T-helper 2 cell (primary cell): ENCODE measurements at places on chromosomes 12 and 14.

DNA sequence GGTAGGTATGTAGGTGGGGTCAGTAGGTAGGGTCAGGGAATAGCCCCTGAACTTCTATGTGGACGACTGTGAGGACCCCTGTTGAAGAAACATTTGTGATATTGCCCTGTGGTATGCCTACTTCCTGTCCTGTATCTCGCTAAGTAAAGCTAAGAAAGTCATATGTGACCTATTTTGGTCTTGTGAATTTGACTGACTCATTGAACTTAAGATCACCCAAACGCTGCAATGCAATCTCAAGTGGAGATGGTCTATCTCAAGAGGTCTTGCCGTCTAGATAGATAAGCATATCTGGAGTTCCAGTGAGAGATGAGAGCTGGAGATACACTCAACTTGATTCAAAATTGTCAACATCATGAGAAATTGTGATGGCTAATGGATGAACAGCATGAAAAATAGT is 73.8 kb downstream of the TRAFD1 start:
- DNase-seq = no peak

DNA sequence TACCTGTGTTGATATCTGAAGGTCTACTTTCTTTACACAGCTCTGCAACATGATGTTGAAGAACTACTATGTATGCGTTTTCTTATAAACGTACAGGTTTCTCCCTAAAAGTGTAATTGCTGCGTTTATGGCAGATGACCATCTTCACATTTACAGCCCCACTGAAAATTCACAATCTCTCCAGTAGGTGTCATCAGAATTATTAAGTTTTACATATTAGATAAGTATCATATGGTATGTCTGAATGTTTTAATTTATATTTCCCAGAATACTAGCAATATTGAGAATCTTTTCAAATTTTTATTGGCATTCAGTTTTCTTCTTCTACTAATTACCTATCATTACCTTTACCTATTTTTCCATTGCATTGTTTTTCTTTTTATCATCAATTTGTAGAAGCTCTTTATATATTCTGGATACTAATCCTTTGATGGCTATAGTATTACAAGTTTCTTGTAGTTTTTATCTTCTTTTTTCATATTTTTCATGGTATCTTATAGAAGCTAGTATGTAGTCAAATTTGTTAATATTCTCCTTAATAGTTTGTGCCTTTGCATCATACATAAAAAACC is 123.5 kb downstream of the CAPZA3 start:
- DNase-seq = no peak

- no peak for DNase-seq
Measured at GRCh38 chr12:88503281-88503703, 77.0 kb downstream of the KITLG start.

- DNase-seq = no peak
Measured at GRCh38 chr14:93304771-93305170, 28.1 kb downstream of the BTBD7 start.

DNA sequence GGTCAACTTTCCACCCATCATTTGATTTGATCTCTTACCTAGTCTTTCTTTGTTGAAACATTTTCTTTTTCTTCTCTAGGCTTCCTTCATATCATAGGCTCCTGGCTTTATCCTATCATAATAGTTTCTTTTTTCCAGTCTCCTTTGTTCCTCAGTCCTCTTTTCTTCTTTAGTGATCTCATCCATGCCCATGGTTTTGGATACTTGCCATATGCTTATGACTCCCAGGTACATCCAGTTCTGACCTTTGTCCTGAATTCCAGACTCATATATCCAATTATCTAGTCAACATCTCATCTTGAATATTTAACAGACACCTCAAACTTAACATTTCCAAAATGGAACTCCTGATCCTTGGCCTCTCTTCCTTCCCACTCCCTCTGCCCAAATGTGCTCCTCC is 36.1 kb upstream of the KRAS start:
- DNase-seq = no peak

DNA sequence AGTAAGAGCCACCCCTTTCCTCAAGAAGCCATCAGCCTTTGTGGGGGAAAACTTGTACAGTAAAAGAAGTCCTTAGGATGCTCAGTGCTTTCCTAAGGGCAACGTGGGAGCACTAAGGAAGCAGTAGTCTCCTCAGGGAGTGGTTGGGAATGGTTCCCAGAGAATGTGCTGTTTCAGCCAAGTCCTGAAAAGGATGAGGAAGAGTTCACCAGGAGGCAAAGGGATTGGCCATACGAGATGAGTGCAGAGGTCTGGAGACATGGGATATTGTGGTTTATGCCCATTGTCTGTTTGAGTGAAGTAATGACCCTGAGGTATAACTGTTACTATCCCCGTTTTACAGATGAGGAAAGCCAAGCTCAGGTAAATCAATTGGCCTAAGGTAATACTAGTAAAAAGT is 86.0 kb upstream of the ATF1 start:
- no peak for DNase-seq

- DNase-seq = no peak
Measured at GRCh38 chr14:65035049-65035448, 48.4 kb downstream of the FNTB start.

DNA sequence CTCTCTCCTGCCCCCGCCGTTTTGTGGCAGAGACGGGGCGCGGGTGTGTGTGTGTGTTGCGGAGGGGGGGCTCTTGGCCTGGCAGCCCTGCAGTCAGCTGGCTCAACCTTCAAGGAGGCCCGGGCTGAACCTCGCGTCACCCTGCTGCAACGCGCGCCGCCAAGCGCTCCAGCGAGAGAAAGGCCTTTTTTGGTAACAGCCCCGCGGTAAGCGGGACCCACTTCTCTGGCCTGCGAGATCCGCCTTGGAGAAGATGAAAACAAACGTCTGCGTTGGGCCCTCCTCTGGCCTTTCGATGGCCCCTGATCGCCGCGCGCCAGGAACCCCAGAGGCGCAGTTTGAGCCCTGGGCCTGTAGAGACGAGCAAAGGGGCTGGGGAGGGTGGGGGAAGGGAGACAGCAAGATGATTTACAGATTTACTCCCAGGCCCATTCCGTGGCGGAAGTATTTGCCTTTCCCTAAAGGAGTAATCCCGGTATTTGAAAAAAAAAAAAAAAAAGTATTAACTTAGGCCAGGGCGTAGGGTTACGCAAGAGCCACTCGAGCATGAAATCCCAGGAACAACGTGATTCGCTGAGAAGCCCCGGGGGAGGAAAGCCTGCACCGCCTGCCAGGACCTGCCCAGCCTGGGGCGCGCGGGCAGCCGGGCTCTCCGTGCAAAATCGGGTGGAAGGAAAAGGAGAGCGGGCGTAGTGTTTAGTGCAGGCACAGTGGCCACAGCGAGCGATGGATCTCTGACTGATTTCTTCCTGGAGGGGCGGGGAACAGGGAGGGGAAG is 4.5 kb upstream of the IRF2BPL start:
- peak; percentile 73 for DNase-seq

GRCh38 chr12:112182499-112182898 is 57.1 kb downstream of the TRAFD1 start:
- DNase-seq = no peak

- no peak for DNase-seq
Measured at GRCh38 chr12:52011602-52012214, 5.0 kb downstream of the TAMALIN start.

DNA sequence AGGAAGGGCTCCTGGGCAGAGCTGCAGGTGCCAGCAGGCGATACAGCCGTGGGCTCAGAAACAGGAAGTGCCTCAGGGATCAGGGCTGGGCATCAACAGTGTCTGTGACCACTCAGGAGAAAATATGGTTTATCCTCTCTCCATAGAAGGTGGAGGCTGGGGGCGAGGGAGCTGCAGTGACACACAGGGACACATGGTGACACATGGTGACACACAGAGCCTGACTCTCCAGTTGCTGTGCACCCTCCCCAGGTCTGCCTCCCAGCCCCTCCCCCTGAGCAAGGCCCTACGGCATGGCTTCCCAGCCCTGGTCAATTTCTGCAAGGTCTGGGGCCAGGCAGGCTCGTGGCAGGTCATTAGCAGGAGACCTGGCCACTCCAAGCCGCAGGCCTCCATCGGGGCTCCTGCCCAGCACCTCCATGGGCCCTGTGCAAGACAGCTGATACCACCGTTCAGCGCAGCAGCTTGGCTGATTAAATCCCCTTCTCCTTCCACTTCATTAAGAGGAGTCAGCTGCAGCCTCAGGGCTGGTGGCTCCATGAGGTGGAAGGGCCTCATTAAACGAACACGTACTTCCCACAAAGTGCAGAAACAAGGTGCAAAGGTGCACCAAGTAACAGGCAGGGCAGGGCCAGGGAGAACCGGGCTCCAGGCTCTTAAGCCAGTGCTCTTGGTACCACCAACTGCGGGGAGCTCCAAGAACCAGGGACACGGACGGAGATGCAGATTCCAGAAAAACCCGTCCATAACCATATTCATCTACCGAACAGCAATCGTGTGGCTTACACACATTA is 60.7 kb downstream of the CCNK start:
- no peak for DNase-seq

DNA sequence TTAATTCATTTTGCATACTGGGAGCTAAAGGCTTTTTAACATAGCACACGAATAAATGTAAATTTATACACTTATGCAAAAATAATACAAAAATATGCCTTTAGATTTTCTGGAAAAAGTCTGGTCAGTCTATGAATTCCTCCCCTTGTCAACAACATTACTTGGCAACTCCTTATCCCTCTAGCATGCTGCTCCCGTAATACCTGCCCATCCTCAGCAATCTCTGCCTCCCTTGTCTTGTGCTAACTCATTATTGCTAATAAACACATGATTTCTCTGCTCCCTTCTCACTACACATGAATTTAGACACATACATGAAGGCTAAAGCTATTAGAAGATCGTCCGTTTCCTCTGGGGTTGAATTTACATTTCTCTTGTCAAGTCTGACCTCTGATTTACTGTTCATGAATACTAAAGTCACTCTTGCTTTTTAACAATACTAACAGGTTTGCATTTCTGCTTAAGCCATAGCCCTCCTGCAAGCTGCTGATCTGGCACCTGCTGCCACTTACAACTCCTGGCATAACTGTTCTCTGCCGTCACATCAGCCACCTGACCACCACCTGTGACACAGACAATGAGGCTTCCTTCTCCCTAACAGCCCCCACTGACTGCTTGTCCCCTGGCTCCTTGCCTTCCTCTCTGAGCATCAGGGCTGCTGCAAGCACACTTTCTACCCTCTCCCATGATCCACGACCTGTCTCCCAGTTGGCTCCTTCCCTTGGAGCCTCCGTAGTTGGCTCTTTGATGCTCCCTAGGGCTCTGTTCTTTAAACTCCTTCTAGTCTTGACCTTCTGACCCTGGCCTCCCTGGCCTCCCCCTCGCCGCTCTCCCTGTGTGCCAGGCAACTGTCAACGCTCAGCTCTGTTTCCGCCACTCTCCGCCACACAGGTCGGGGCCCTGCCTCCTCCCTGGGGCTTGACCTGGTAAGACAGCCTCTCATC is 177.6 kb downstream of the CALM1 start:
- DNase-seq = no peak

DNA sequence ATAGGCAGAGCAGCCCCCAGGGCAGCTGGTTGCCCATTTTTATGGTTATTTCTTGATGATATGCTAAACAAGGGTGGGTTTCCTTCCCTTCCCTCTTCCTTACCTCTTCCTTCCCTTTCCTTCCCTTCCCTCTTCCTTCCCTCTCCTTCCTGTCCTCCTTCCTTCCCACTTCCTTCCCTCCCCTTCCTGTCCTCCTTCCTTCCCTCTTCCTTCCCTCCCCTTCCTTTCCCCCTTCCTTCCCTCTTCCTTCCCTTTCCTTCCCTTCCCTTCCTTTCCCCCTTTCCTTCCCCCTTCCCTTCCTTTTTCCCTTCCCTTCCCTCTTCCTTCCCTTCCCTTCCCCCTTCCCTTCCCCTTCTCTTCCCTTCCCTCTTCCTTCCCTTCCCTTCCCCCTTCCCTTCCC is 87.7 kb downstream of the MAP1LC3B2 start:
- DNase-seq = no peak

DNA sequence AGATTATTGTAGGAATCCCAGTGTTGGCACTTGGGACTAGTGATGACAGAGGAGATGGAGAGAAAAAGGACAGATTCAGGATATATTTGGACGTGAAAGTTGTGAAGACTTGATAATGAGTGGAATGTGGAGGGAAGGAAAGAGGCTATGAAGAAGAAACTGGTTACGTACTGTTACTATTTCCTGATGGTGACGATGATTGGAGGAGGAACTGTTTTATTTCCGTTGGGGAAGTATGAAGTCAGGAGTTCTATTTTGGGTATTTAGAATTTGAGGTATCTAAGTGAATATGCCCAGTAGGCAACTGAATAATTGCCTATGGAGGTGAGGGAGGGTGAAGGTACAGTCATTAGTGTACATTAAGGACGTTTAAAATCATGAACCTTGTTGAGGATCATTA is 207.2 kb downstream of the TMTC2 start:
- DNase-seq = no peak

DNA sequence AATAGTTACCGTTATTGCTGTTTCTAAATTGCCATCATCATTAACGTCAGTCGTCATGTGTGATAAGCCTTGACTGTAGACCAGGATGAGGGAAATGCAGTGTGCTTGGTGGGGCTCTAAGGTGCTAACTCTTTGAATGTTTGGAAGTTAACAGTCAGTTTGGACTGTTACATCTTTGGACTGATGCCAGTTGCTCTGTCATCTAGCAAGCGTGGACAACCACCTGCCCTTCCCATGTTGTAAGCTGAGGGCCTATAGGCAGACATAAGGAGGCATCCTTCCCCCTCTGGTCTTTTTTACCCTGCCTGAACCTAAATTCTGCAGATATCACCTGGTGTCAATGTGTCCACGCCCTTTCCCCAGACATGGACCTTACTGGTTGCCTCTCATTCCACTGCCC is 94.4 kb downstream of the PPP2R5C start:
- DNase-seq = no peak

- no peak for DNase-seq
Measured at GRCh38 chr12:3920351-3921150, 47.4 kb upstream of the PARP11 start.

- DNase-seq = no peak
Measured at GRCh38 chr14:46323404-46323762, 328.2 kb downstream of the RPL10L start.

- DNase-seq = no peak
Measured at GRCh38 chr12:71503579-71504391, 64.2 kb downstream of the LGR5 start.

DNA sequence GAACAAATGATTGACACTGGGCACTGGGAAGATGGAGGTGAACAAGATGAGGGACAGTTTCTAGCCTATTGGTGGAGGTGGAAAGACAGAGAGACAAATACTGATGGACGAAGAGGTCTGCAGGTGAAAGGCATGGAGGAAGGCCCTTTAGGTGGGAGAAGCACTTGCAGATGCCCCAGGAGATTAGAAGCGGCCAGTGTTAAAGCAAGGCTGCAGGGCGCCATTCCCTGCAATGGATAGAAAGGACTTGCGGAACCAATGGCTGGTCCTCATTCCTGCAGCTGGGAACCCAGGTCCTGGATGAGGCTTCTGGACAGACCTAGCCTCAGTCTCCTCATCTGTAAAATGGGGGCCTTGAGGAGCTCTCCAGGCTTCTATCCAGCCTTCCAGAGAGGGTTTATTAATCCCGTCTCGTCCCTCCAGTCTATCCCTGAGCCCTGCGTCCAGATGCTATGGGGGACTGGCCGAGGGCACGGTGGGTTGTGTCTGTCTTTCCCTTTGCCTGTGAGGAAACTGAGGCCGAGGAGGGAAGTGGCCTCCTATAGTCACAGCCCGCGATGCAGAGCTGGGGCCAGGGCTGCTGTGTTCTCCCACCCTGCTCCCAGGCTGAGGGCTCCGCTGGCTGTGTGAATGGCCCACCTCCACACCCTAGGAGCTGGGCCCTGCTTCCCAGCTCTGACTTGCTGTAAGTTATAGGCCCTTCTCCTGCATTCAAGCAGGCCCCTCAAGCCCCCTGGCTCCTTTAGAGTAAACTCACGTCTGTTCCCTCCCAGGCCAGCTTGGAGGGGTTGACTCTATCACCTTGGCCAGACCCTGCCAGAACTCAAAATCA is 33.0 kb downstream of the CYP46A1 start:
- no peak for DNase-seq

GRCh38 chr12:43836475-43836989 is 651 bp downstream of the TMEM117 start:
- DNase-seq = no peak
